ENCODE measurements at places on chromosomes 3 and 15. TPM values are rescaled to one million over a fixed set of nuclear protein-coding genes. Genes with fewer than 3 reads are reported as not detected.

- H3K4me3 ChIP-seq: no peak overlapping the region
- no peak overlapping the region for H3K27ac ChIP-seq
- DNase-seq: no peak
- no peaks in the 10 kb centered on the region for H3K4me1 ChIP-seq
- H3K36me3 ChIP-seq: no peaks in the 10 kb centered on the region
These were observed 281.8 kb upstream of the TGFBR2 start for GRCh38 chr3:30324587-30324986.

GRCh38 chr3:168121184-168122017 is 25.7 kb upstream of the GOLIM4 start:
- H3K27me3 ChIP-seq: no peaks in the 10 kb centered on the region
- H3K36me3 ChIP-seq: no peaks in the 10 kb centered on the region
- no peak overlapping the region for H3K4me3 ChIP-seq
- DNase-seq: no peak
- H3K4me1 ChIP-seq: no peaks in the 10 kb centered on the region
- H3K27ac ChIP-seq: no peak overlapping the region

- H3K36me3 ChIP-seq: no peaks in the 10 kb centered on the region
- H3K27ac ChIP-seq: no peak overlapping the region
- DNase-seq: no peak
These were observed 75.1 kb downstream of the SLC12A8 start for GRCh38 chr3:125137358-125138033.

- no peaks in the 10 kb centered on the region for H3K36me3 ChIP-seq
- H3K4me1 ChIP-seq: no peaks in the 10 kb centered on the region
- no peak overlapping the region for H3K27ac ChIP-seq
- no peak for DNase-seq
- no peak overlapping the region for H3K4me3 ChIP-seq
These were observed 15.5 kb upstream of the VIPR1 start for GRCh38 chr3:42486814-42487565.

The MAGEL2 gene
- total RNA-seq: not detected

The CCR1 gene
- 0.17 TPM for total RNA-seq

The DNAJC13 gene
- 29.4 TPM for total RNA-seq

The TICRR gene
- total RNA-seq: 0.30 TPM
